Germinal center (tissue), 1 donor: ENCODE measurements at places on chromosomes 4 and X.

DNA sequence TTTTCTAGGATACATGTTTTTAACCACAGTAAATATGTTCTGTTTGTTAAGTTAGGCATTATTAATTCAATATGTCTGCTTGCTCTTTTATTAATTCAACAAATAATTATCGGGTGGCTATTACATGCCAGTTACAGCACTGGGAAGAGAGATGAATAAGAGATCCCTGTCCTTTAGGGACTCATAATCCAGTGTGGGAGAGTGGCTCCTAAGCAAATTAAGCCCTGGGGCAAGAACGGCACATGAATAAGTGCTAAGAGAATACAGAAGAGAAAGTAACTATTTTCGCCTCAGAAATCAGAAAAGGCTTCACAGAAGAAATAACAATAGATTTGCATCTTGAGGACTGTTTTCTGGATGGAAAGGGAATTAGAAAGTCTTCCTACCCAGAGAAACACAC lies 236.7 kb downstream of the NR3C2 start:
- no peak for DNase-seq

- no peak for DNase-seq
These were observed 100.8 kb upstream of the USP38 start for GRCh38 chr4:143083756-143084472.

GRCh38 chrX:78595901-78596502 lies 63.1 kb downstream of the RTL3 start:
- no peak for DNase-seq

GRCh38 chr4:26459756-26460530 lies 30.3 kb downstream of the CCKAR start:
- no peak for DNase-seq

- no peak for DNase-seq
These were observed 1317.6 kb downstream of the ADGRL3 start for GRCh38 chr4:62517716-62518115.

- no peak for DNase-seq
These were observed 76.8 kb upstream of the PRPS1 start for GRCh38 chrX:107551546-107551945.
